Retinal pigment epithelial cell (primary cell): ENCODE measurements at places on chromosomes 6 and 20.

DNA sequence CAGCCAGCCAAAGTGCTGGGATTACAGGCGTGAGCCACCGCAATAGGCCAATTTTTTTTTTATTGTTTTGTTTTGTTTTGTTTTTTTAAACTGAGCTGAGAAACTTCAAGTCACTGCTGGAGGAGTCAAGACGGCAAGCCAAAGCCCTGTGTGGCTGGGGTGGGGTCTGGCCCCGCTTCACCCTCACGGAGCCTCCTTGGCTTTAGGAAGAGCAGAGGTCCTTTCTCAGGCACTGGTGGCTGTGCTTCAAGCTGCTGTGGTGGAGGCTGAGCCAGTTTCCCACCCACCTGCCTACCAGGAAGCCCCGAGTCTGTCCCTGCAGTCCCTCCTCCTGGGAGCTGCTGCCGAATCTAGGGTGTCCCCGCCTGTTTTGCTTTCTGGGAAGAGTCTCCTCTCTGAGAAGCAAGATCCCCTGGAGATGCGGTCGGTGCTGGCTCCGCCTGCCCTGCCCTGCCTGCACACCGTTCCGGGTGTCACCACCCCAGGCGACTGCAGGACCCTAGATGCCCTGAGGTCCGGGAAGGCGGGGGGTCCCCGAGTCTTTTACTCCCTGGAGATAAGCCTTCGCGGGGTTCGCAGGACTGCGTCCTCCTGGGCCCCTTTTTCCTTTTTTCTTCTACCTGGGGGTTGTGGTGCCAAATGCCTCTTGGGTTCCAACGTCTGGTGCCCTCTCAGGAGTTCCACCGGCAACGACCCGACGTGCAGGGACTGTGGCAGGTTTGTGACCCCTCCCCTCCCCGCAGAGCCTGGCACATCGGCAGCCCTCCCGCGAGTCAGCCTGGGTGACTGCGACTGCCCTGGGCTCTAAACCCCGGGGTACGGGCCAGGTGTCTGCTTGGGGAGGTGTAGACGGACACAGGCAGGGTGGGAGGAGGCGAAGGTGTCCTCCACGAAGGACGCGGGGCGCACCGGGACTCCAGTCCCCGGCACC lies 100.7 kb downstream of the TAF4 start:
- DNase-seq: no peak

DNA sequence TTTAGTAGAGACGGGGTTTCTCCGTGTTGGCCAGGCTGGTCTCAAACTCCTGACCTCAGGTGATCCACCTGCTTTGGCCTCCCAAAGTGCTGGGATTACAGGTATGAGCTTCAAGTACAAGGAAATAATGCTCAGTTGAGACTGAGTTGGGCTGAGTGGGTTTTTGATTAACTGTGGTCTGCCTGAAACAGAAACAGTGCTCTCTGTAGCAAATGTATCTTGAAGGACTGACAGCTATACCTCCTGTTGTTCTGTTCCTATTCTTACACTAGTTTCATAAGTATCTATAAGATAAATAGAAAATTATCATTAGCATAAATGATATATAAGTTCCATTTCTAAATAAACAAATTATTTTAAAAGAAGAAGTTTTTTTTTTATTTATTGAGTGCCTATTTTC lies 142.8 kb upstream of the PTPRK start:
- DNase-seq: no peak

- no peak for DNase-seq
Observed at GRCh38 chr6:130575557-130575956, 209.7 kb downstream of the TMEM200A start.

DNA sequence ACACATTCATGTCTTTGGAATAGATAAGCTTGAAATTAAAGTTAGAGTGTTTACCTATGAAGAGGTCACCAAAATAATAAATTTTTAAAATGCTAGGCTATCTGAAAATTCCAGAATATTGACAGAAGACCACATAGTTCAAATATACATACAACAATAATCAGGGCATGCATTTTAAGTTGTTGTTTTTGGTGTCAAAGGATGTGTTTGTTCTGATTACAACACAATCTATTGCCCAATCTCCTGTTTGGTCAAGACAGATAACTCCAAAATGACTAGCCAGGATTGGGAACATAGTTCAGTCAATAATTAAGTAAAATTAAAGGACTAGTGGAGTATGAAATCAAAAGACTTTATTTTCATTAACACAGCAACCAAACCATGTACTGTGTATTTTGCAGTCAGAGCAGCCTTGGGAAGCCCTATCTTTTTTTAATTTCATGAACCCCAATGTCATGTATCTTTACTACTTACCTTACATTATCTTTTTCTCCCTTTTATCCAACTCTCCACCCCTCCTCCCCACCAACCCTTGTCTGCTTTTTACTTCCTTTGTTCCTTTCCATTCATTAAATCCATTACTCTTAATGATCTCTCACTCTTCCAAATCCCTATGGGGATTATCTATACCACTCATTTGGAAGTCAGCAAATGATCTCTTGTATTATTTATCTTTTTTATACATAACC lies 111.2 kb downstream of the CDK19 start:
- no peak for DNase-seq

- no peak for DNase-seq
Observed at GRCh38 chr6:16318538-16318937, 80.2 kb downstream of the GMPR start.

DNA sequence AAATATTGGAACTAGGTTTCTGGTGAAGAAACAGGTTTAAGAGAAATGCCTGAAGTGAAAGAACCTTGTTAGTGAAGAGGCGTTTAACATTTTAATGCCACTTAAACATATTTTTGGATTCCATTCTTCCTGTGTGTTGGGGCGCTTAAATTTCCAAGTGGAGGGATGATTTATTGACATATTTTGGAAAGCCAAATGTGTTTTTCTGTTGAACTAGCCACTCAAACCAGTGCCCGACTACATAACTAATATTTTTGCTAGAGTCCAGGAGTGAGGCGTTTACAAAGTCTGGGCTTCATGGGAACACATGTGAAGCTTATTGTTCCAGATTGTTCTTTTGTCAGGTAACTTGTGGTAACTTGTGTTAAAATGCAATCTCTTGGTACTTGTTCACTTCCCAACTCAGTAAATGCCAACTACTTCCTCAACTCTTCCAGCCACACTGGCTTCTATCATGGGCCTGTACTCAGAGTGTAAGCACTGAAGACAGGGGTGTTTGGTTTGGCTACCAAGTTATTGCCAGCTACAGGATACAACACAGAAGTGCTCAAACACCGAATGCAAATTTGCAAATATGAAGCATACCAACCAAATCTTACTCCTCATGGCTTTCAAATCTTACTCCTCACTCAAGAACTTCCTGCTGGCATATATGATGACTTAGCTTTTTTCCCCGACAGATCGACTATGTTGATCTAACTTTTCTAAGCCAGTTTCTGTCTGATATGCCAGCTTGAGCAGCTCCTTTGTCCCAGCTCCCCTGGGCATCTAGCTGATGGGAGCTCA lies 2.0 kb upstream of the ZNFX1 start:
- no peak for DNase-seq

DNA sequence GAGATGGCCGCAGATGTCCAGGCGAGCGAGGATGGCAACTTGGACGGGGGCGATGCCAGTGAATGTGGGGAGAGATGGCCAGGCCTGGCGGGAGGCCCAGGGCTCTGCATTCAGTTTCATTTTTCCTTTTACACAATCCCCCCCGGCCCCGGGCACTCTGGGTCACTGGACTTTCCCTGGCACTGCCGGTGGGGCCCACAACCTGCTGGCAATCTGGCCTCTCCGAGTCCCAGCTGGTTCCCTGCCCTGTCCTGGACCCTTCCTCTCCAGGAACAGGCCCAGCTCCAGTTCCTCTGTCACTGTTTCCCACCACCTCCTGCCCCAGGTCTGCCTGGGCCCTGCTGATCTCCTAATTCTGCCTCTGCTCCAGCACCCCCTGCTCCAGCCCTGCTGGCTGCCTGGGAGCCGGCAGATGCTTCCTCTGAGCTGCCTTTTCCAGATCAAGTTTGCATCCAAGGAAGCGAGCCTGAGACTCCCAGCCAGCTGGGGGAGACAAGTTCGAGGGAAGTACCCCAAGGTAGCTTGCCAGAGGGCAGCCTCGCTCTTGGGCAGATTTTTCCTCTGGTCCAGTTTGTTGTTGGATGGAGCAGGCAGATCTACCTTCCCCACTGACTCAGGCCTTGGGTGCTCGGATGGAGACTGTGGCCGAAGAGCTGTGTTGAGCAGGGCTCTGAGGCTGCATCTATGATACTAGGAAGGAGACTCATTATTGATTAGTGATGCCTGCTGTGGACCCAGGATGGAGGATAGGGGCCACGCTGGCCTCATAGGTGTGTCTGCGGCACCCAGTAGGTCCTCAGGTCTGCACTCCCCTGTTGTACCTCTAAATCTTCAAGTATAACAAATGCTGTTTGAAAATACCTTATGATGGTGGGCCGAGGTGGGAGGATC lies 83.2 kb downstream of the CEBPB start:
- no peak for DNase-seq

- no peak for DNase-seq
Observed at GRCh38 chr20:57074386-57074785, 192.1 kb downstream of the BMP7 start.

- no peak for DNase-seq
Observed at GRCh38 chr6:76453270-76453669, 380.8 kb upstream of the IMPG1 start.

DNA sequence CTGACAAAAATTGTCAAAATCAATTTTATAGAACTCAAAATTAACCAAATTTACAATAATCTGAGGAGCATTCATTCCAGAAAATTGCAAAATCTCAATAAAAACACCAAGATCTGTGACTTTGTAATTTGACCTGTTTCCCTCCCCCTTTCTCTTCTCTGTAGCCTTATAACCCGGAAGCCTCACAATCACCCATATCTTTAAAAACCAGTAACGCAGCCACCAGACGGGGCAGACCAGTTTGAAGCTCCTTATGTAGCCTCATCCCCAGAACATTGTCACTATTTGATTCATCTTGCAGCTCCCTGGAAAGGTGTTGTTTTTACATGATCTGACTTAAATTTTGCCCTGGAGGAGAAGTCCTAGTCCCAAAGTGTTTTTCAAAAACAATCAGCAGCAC lies 27.5 kb upstream of the TGM6 start:
- DNase-seq: no peak

DNA sequence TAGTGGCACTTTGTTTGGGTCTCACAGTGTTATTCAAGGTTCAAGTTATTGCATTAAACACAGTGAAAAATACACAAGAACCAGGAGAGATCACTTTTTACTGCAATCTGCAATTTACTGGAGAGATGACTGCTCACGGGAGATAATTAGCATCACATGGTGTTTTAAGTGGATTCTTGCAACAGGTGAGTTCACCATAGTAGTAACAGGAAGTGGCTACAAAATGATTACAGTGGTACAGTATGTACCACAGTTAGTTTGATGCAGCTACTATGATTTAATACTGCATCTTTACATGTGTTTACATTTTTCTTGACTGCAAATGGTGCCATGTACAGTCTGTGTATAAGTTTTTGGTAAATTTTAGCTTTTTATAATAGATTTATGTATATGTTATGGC lies 96.5 kb upstream of the SCP2D1 start:
- no peak for DNase-seq

DNA sequence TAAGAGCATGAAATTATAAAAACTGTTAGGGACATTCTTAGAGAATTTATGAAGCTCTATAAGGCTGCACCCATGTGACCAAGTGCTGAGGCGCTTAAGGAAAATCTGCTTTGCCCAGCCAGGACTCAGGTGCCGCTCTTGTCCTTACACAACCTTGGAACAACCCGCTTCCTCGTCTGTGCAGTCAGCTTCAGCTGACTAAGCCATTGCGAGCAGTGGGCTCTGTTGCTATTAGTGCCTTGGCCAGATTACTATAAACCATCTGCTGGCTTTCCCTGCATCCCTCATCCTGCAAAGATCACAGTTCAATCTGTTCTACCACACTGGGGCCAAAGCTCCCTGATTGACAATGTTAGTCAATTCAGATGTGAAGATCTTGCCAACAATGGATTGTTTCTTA lies 89.1 kb upstream of the E2F3 start:
- DNase-seq: peak; percentile 55
